ENCODE measurements at places on chromosomes 7 and 10.

GRCh38 chr10:28903063-28903462, 225.7 kb downstream of the BAMBI start:
- no peak for DNase-seq

GRCh38 chr10:78403781-78404180, 370.1 kb downstream of the RPS24 start:
- DNase-seq, result no peak

DNA sequence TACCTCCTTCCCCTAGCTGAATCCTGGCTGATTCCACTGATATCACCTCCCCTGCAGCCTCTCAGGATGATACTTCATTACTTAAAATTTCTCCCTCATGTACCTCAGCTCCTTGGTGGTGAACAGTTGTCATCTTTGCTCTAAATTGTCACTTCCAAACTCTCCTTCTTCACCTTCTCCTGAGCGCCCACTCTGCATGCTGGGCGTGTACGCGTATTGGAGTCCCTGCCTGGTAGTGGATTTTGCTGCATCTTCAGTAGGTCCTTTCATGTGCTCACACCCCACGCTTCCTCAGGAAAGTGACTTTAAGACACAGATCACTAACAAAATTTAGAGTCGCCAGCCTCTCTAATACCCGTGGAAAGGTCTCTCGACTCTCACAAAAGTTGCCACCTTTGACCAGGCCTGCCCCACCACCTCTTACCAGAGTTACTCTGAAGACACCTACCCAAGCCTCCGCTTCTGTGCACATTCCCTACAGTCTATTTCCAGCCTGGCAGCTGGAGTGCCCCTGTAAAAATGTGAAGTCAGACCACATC, 236.8 kb downstream of the FANK1 start:
- no peak for DNase-seq

- DNase-seq, result no peak
Observed at GRCh38 chr7:50315739-50316671, 11.5 kb downstream of the IKZF1 start.

DNA sequence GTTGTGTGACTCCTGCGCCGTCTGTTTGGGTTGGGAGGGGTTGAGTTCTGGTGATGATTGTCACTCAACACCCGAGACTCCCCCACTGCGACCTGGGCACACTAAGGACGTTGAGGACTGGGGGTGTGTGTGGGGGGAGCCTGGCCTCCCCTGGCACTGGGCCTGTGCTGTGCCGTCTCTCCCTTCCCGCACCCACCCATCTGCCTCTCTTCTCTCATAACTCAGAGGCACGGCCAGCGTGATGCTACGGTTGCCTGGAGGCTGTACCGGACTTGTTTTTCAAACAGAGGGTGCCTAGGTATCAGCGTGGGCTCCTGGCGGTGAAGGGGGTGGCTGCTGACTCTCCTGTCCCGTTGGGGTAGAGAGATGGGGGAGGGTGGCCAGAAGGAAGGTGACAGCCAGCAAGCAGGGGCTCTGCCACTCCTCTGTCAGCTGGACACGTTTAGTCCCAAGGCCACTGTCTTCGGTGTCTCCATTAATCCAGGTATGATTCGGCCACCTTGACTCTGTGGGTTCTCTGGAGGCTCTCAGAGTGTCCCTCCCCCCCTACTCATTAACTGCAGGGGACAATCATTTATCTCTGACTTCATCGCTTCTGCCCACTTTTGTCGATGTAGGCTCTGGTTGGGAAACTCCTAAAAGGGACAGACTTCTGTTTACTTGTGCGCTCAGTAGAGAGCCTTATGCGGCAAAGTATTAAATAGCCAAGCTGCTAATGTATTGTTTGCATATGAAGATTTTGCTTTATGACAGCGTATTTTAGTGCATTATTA, 56.5 kb upstream of the PFKFB3 start:
- DNase-seq, result no peak

DNA sequence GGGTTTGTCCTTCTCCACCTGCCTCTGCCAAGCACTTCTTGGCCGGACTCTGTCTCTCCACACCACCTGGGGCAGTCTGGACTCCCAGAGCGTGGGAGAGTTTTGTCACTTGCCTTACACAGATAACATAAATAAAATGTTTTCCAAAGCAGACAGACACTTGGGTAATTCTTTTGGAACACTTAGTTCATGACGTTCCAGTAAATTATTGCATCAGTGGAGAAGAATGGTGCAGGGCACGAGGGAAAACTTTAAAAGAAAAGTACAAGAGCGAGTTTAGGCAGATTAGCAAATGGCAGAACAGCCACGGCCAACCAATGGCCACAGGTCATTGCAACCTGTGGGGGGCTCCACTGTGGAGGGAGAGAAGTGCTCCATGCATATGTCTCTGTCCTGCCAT, 170.6 kb upstream of the GRB10 start:
- DNase-seq, result no peak

DNA sequence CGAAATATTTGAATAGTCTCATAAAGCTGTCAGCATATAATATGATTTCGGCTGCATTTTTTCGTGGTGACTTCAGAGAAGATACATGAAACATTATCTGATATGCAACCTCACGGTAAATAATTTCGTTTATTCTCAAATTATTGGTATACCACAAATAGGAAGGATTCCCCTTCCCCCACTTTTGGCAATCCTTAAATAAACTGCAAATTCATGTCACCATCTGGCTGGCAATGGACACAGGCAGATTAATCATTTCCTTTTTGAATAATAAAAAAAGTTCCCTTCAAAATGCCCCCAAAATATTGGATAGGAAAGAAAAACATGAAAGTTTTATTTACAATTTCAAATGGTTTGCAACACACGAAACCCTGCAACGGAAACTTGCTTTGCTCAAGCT, 234.5 kb upstream of the MEOX2 start:
- no peak for DNase-seq

- no peak for DNase-seq
Observed at GRCh38 chr7:2979201-2979631, 64.5 kb downstream of the CARD11 start.
